Thoracic aorta (tissue), 2 donors: ENCODE measurements at places on chromosomes 6 and 20. TPM values are rescaled to one million over a fixed set of nuclear protein-coding genes. Genes with fewer than 3 reads are reported as not detected.

The CRISP2 gene
- total RNA-seq = not detected

The C6orf141 gene
- total RNA-seq = 0.42 TPM

The MUC22 gene
- total RNA-seq = not detected

The MUCL3 gene
- total RNA-seq = not detected

The DDO gene
- total RNA-seq = 0.68 TPM

DNA sequence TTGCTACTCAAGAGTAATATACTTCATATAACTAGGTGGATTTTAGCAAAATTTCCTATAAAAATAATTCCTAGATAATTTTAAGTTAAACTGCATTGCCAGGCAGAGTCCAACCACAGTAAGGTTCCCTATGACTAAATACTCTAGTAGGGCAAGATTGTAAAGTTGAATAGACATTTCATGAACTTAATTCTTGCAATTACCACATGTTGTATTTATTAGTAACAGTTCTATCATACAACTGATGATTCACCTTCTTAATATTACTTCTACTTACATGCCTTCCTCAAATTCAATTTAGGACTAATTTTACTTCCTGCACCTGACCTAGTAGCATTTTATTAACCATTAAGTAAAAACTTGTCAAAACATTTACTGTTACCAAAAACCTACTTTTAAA lies 266.7 kb upstream of the THEMIS start:
- no peak for DNase-seq

DNA sequence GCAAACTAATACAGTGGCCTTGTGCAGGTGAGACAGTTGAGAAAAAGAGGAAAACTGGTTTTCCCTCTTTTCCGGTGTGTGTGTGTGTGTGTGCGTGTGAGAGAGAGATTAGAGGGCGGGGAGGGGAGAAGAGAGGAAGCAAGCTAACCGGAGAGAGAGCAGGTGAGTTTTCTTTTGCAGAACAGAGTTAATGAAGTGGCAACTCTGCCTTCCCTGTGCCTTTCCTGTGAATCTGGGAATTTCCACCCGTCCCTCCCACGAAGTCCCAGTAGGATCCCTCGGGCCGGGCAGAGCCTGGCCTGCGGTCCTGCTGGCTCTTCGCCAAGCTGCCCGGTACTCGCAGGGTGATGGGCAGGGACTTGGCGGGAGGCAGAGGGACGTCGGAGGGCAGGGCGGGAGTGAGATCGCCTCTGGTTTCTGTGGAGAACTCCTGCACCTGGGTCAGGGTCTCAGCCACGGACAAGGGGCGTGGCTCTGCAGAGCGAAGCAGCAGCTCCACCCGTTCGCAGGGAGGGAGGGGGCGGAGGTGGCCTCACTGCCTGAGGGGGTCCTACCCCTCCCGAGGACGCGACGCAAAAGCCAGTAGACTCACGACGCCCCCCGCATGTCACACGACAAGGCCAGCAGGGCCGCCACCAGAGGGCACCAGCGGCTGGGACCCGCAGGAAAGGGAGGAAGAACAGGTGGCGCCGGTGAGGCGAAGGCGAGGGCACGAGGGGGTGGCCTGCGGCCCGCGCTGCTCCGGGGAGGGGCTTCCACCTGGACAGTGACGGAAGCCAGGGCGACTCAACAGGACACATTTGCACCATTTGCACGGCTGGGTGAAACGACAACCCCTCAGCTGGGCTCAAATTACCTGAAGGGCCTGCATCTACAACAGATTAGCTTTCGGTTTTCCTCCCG lies 51.2 kb upstream of the RNF182 start:
- no peak for DNase-seq

DNA sequence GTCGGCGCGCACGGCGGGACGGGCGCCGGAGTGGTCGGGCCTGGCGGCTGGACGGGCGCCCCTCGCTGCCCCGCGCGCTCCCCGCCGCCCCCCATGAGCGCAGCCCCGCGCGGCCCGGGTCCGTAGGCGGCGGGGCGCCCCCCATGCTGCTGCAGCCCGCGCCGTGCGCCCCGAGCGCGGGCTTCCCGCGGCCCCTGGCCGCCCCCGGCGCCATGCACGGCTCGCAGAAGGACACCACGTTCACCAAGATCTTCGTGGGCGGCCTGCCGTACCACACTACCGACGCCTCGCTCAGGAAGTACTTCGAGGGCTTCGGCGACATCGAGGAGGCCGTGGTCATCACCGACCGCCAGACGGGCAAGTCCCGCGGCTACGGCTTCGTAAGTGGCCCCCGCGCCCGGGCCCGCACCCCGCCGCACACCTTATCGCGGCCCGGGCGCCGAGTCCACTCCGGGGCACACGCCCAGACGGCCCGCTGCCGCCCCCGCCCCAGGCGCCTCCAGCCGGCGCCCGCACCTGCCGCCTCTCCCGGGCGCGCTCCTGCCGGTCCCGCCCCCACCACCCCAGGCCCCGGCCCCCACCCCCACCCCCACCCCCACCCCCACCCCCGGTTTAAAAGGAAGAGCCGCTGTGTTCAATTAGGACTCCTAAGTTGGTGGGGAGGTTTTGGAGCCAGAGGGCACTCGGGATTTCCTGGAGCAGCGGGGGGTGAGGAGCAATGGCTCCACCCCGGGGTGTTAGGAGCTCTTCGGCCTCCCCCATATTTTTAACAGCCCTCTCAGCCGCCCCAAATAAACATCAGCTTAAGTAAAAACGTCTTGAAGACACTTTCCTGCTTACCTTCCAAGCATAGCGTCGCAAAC lies 474 bp downstream of the RBM38 start:
- no peak for DNase-seq

GRCh38 chr6:7785243-7786035 lies 59.5 kb downstream of the BMP6 start:
- DNase-seq = no peak

GRCh38 chr20:38106461-38106860 lies 58.6 kb downstream of the TGM2 start:
- DNase-seq = no peak

DNA sequence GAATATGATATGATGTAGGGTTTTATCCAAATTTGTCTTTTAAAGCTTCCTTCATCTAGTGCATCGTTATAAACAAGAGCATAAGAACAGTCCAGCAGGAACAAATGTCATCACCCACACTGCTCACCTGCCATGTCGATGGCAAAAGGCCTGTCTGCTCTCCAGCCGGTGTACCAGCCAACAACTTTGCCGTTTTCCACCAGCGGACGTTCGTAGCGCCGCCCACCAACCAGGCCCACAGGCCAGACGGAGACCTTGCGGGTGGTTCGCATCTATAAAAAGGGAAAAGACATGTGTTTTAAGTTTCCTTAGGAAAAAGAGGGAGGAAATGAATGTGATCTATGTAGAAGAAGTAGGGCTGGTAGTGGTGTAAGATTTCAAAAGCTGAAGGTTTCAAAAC lies 62.9 kb downstream of the B3GAT2 start:
- DNase-seq = no peak

- no peak for DNase-seq
Measured at GRCh38 chr6:18269253-18269652, 4.9 kb upstream of the DEK start.

GRCh38 chr6:161590961-161591627 lies 317.2 kb upstream of the AGPAT4 start:
- DNase-seq = no peak

GRCh38 chr20:62448038-62448437 lies 20.7 kb upstream of the RBBP8NL start:
- no peak for DNase-seq

GRCh38 chr6:50128420-50129005 lies 78.8 kb upstream of the DEFB112 start:
- no peak for DNase-seq

DNA sequence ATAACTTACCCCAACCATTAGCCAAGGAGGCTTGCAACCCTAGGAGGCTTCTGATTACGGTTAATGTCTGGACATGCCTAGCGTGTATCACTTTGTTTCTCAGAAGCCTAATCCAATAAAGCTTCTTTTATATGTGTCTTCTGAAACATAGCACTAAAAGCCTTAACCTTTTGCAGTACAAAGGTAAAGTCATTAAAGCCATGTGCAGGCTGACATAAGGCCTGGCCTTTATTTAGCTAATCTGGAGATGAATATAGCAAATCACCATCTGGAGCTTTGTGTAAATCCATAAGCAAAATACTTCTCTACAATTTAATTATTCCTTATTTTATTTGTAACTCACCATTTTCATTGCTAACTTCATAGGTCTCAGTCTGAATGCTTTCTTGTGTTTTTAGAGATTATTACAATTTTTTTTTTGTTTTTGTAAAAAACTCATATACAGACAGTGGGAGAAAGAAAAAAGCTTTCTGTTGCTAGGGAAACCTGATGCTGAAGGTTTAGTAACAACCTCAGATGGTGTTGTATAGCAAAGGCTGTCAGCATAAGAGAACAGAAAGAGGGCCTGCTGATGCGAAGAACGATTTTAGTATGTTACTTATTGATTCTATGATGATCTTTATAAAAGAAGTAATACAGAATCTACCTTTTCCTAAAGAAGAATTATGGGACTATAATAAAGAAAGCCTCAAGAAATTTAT lies at the start of gene EYS:
TSS of gene EYS (minus strand) at position 101 of the 701 bp plus-strand sequence. CDS start 211,816 bp downstream, outside the sequence.
- no peak for DNase-seq

- DNase-seq = no peak
Measured at GRCh38 chr6:45226081-45226480, 102.0 kb upstream of the RUNX2 start.

- no peak for DNase-seq
Measured at GRCh38 chr6:100823041-100823440, 58.1 kb downstream of the ASCC3 start.

- no peak for DNase-seq
Measured at GRCh38 chr20:51002633-51003032, 20.3 kb downstream of the KCNG1 start.
